Activated T-cell treated with anti-CD3 and anti-CD28 coated beads for 24 hours (primary cell): ENCODE measurements at places on chromosomes 7 and 10.

DNA sequence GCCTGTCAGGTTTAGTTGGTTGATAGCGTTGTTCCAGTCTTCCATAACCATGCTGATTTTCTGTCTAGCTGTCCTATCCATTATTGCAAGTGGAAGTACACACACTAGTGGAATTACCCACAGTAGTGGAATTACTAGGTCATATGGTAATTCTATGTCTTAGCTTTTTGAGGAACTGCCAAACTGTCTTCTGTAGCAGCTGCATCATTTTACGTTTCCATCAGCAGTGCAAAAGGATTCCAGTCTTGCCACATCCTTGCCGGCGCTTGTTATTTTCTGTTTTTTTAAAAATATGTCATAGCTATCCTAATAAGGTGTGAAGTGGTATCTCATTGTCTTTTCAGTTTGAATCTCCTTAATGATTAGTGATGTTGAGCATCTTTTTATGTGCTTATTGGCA is 17.2 kb upstream of the RHBDD2 start:
- DNase-seq: no peak

GRCh38 chr7:75687246-75688088 is 51.3 kb downstream of the HIP1 start:
- DNase-seq: no peak

DNA sequence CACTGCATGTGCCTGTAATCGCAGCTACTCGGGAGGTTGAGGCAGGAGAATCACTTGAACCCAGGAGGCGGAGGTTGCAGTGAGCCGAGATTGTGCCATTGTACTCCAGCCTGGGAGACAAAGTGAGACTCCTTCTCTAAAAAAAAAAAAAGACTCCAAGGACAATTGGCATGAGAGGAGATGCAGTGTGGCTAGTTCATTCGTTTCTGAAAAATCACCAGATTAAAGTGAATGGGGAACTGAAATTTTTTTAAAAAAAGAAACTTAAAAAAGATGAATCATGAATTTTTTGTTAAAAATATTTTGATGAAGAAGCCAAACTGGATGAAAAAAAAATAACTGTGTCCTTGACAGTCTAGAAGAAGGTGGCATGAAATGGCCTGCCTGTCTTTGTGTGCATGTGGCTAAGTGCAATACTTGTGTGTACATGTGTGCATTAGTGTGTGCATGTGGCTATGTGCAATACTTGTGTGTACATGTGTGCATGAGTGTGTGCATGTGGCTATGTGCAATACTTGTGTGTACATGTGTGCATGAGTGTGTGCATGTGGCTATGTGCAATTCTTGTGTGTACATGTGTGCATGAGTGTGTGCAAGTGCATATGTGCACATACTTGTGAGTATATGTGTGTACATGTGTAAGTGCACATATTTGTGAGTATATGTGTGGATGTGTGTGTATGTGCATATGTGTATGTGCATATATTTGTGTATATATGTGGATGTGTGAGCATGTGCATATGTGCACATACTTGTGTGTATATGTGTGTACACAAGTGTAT is 391.7 kb upstream of the KLF6 start:
- no peak for DNase-seq

GRCh38 chr7:28182071-28182471 is 1.5 kb upstream of the JAZF1 start:
- DNase-seq: no peak

DNA sequence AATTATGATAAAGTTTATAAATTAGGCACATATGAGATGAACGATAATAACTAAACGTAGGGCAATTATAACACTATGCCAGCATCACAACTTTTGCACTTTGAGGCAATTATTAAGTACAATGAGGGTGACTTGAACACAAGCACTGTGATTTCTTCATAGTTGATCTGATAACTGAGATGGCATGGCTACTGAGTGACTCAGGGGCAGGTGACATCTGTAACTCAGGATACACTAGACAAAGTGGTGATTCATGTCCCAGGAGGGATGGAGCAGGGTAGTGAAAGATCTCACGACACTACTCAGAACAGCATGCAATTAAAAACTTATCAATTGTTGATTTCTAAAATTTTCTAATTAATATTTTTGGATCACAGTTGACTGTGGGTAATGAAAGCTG is 98.3 kb upstream of the ARHGAP21 start:
- DNase-seq: no peak

DNA sequence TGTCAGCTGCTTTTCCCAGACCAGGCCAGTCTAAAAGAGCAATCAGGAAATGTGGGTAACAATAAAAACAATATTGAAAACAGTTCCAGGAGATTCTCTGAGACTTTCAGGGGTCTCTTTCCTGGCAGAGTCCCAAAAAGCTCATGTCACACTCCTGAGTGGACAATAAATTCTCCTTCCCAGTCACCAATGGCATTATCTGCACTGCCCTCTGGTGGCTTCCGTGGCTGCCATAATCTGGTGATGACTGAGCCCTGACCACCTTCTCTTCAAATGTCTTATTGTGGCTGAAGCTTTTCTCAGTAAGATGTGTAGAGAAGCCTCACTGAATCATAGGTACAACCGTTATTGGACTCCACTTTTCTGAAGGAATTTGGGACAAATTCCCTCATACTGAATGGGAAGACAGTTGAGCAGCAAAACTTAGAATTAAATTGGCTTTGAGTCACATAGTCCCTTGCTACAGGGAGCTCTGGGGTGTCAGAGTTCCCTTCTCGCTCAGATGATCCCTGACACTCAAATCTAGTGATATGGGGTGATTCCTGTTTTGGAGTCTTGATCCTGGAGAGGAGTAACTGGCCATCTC is 24.4 kb upstream of the ASAH2 start:
- peak; percentile 7 for DNase-seq
